CD4-positive, CD25-positive, alpha-beta regulatory T cell (primary cell): ENCODE measurements at places on chromosomes 6 and 20. TPM values are rescaled to one million over a fixed set of nuclear protein-coding genes. Genes with fewer than 3 reads are reported as not detected.

GRCh38 chr20:5540091-5540490 lies 210.1 kb upstream of the SHLD1 start:
- no peak for DNase-seq

DNA sequence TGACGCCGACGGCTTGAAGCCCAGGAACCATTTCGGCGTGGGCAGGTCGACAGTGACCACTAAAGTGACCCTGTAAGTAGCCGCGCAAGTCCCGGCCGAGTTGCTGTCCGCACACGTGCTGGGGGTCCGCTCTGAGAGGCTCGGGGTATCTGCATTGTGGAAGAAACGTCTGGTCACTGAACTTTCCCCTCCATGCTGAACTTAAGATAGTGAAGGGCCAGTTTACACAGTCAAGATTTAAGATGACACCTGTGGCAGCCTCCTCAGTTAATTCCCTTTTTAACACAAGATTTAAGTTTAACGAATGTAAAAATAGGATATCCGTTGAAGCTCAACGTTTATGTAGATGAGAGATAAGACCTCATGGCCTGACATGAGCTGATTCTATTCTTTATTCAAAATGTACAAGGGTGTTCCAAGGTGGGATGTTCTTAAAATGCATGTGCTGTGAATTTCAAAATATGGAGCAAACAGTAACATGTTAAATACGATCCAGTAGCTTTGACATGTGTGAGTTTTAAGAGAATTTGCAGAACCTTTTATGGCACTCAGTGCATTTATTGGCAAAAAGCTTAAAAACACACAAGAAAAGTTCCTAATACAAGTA lies 116.2 kb downstream of the RTN4IP1 start:
- DNase-seq: no peak

Gene HLA-DMA
- 32.3 TPM for polyA plus RNA-seq

Gene BPIFA1
- not detected for polyA plus RNA-seq

Gene SLC35D3
- not detected for polyA plus RNA-seq

- peak; percentile 45 for DNase-seq
Measured at GRCh38 chr6:133916650-133917151, 27.8 kb downstream of the TCF21 start.

DNA sequence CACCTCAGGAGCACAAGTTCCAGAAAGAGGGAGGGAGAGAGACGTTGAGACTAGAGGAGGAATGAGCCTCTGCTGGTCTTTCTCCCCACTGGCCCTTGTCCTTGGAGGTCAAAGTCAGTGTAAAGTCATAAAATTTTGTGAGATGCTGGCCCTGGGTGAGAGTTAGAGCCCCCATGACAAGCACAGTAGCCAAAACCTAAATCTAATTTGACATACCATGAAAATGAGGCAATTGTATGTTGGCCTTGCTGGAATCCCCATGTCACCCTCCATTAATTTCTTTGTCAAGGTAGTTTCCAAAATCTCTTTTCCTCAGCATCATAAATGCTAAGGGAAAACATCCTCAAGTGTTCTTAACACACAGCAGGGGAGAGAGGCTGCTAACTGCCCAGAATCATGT lies 17.6 kb upstream of the NEDD9 start:
- no peak for DNase-seq

- DNase-seq: no peak
Measured at GRCh38 chr6:126388104-126388598, 48.2 kb downstream of the CENPW start.

- DNase-seq: no peak
Measured at GRCh38 chr20:8778387-8778786, 290.5 kb upstream of the PLCB4 start.

DNA sequence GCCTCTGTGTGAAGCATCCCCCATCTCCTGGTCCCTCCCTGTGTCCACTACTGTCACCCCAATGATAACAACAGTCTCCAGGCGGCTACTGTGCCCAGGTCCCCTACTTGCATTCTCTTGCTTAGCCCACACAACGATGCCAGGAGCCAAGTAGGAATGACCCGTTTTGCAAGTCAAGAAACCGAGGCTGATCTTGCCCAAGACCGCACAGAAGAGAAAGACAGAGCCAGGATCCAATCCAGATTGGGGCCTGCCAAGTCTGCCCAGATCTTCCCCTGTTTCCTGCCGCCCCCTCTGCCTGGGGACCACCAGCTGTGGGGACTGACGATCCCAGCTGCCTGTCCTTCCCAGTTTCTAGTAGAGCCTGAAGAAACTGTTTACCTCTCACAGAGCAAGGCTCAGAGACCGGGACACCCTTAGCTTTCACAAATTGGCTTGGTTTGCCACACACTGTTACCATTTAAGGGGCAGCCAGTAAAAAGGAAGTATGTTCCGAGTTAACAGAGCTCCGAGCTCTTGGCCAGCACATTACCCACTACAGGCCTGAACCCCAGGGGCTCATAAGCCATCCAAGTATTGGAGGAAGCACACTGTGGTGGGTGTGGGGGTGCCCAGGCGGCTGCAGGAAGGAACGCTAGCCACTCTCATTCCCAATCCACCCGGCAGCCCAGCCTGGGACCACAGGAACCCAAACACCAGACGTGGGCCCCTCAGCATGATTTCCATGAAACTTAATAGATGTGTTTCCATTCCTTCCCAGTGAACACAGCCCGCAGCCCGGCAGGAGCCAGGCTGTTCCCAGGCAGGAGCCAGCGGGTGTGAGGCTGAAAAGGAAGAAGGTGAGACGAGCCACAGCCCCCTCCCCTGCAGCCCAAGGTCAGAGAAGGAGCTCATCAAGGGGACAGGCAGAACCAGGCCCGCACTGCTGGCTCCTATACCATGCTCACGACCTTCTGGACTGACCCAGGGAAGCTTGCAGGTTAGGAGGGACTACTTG lies 7.9 kb downstream of the KIAA1755 start:
- no peak for DNase-seq

GRCh38 chr6:1103021-1103420 lies 208.9 kb upstream of the FOXQ1 start:
- DNase-seq: no peak

Gene NOX3
- not detected for polyA plus RNA-seq
